ENCODE measurements at places on chromosomes 6 and 20.
A peak's percentile ranks its signal among the peaks of the same experiment; 100 is the strongest.

DNA sequence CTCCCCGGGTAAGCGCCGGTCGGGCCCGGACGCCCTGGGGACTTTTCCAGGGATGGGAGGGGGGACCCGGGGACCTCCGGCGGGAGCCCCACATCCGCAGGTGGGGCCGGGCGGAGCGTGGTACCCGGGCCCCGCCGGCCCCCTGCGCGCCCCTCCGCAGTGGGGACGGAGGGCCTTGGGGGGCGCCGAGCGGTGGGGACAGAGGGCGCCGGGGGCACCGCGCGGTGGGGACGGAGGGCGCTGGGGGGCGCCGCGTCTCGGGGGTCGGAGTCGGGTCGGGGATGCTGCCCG, 270 bp downstream of the PLEKHG1 start:
- DNase-seq, result no peak

DNA sequence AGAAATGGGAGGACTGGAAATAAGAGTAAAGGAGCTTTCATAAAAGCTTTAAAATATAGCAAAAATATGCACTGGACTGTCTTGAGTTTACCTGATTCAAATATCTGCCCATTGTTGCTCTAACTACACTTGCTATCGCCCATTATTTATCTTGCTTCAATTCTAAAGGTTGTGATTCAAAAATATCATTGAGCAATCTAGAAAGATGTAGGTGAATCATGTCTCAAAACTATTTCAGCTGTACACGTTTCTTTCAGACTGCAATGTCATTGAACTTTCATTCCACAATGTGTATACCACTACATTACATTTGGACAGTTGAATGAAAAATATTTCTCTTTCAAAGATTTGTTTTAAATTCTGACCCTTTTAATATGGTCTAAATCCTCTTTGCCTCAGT, 545.6 kb downstream of the BMP2 start:
- no peak for DNase-seq

GRCh38 chr6:144334150-144334708, 49.1 kb downstream of the UTRN start:
- DNase-seq, result peak; percentile 76

DNA sequence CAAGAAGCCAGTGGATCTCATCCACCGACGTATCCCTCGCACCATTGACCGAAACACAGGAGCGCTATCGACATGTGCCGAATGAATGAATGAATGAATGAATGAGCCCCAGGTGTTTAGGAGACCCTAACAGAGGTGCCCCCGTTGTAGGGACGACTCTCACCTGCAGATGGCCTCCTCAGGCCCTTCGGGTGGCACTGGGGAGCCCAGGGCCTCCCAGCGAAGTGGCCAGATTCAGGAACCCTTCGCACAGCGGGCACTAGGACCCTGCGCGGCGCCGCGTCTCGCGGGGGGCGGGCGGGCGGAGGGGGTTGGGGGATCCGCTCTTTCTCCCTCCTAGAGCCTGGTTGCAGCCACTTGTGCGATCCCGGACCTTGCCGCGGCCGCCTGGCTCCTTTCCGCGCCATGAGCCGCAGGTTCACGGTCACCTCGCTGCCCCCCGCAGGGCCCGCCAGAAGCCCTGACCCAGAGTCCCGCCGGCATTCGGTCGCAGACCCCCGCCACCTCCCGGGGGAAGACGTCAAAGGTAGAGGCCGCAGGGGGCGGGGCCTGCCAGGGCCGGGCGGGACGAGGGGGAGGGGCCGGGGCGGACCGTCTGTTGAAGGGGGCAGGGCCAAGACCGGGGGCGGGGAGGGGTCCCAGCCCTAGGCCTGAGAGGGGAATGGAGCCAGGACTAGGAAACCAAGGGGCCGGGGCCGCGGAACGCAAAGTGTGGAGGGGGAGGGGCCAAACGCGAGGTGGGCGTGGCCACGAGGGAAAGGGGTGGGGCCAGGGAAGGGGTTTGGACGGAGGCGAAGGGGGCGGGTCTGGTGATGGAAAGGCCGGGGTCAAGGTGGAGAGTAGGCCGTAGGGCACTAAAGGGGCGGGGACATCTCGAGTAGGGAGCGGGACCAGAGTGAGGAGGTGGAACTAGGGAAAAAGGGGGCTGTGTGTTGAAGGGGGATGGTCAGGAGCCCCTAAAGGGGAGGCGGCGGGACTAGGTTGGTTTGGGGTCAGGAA, 7.4 kb upstream of the SLC12A5 start:
- peak; percentile 92 for DNase-seq

GRCh38 chr6:83152913-83153312, 40.2 kb downstream of the PGM3 start:
- no peak for DNase-seq

- DNase-seq, result peak; percentile 79
These were observed 7.0 kb downstream of the UBD start for GRCh38 chr6:29552512-29553051.

DNA sequence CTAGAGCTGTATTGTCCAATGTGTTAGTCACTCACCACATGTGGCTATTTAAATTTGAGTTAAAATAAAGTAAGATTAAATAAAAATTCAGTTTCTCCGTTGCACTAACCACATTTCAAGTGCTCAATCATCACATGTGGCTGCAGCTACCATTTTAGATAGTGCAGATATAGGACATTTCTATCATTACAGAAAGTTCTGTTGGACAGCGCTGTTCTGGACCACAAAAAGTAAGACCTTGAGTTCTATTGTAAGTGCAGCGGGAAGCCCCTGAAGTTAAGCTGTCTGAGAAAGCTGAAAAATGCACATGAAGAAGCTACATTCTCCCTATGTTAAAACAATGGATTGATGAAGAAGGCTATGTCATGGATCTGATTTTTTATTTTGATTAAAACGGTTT, 1.1 kb downstream of the ORC3 start:
- DNase-seq, result no peak

DNA sequence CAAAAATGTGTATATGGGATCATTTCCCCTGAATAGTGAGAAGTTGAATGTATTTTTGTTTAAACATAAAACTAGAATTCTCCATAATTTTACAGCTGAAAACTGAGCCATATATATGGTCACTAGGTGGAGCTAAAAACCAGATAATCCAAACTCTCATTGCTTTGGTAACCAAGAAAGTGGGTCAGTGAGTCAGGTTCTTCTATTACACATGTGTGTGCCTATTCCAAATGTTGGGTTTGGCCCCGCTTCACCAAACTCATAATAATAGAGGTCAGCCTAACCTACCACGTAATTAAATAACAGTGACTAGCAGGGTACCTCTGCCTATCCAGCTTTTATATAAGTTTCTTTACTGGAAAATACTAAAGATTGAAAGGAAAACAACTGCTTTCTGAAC, 19.3 kb upstream of the RNGTT start:
- DNase-seq, result peak; percentile 80

DNA sequence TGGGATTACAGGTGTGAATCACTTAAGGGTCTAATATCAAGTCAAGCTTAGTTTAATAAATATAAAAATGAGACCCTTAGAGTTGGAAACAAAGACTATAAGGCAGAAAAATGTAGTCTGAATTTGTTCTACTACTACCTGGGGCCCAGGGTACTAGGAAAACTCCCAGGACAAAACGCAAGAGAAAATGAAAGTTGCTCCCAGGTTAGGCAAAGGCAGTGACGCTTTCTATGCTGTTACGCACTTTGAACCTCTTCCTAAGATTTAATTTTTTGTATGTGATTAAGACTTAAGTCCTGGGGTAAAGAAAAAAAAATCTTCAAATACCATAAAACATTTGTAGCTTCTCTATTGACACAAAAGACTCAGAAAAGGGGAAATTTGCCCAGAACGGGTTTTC, 17.3 kb downstream of the DSP start:
- no peak for DNase-seq

GRCh38 chr20:23165307-23165750, 79.2 kb upstream of the CD93 start:
- no peak for DNase-seq

GRCh38 chr6:31961616-31962015, 2.6 kb downstream of the SKIC2 start:
- DNase-seq, result no peak

GRCh38 chr6:153015094-153015640, 12.7 kb upstream of the MTRF1L start:
- DNase-seq, result no peak

DNA sequence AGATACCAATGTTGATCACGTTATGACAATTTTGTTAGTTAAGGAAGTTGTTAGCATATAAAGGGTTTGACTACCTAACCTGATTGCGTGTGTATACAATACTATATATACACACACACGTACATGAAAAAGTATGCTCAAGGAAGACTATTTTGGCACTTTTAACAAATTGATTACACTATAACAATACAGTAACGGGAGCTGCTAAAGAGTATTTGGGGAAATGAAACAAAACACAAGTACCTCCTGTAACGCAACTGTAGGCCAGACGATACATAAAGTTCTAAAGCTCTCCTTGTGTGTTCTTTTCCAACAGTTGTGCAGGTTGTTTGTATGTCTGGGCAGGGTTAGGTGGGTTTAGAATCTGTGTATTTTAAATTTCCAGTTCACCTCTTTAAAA, 98.7 kb downstream of the PLEKHG1 start:
- DNase-seq, result peak; percentile 49

DNA sequence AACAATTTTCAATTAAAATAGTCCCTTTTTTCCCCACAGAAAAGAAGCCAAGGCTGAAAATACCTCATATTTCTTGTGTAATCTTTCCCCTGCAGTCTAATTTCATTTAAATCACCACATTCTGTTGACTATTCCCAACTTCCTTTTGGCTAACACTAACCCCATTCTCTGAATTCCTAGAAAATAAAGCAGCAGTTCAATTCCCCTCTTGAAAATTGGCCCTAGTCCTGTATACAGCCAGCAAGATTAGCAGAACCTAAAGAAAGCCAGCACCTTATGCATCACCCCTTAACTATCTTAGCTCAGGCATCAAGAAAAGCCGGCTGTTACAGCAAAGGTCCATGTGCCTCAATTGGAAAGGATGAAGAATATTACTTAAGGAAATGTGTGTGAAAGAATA, 69.7 kb downstream of the MDN1 start:
- DNase-seq, result no peak

- no peak for DNase-seq
These were observed 186.7 kb downstream of the GJA10 start for GRCh38 chr6:90080876-90081481.

DNA sequence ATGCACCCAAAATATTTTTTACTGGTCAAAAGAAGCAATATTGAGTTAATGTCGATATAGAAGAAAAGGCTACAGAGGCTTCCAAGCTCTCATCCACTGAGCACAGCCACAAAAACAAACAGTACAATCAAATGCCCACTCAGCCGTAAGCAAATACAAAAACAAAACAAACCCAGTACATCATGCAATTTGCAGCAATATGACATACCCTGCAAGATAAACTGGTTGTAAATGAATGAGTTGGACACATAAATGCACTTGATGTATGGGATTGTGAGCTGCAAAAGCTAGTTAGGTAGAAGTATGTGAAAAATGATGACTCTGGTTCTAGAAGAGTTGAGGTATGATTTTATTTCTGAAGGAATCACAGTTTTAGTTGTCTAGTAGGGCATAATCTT, 83.9 kb downstream of the SESN1 start:
- DNase-seq, result peak; percentile 31

DNA sequence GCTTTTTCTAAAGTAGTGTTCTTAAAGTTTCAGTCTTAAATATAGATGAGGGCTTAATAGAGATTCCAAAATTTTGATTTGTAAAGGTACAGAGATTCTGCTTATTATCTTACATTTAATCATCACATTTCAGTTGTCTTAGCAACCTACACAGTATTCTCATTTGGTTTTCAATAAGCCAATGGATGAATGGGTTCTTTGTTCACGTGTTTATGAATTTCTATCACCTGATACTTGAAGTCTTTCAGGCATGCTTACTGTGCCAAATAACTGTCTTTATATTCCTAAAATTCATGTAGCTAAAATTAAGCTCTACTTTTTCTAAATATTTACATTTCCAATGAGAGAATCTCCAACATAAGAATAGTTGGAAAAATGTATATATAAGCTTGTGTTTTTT, 152.7 kb downstream of the EYA4 start:
- DNase-seq, result no peak

GRCh38 chr6:20771409-20771808, 237.2 kb downstream of the CDKAL1 start:
- DNase-seq, result no peak

GRCh38 chr6:31142361-31142761, 3.5 kb upstream of the PSORS1C2 start:
- DNase-seq, result no peak

GRCh38 chr6:56727097-56727850, 84.6 kb upstream of the DST start:
- DNase-seq, result no peak

- no peak for DNase-seq
These were observed 32.5 kb downstream of the SUN5 start for GRCh38 chr20:32971703-32972161.

DNA sequence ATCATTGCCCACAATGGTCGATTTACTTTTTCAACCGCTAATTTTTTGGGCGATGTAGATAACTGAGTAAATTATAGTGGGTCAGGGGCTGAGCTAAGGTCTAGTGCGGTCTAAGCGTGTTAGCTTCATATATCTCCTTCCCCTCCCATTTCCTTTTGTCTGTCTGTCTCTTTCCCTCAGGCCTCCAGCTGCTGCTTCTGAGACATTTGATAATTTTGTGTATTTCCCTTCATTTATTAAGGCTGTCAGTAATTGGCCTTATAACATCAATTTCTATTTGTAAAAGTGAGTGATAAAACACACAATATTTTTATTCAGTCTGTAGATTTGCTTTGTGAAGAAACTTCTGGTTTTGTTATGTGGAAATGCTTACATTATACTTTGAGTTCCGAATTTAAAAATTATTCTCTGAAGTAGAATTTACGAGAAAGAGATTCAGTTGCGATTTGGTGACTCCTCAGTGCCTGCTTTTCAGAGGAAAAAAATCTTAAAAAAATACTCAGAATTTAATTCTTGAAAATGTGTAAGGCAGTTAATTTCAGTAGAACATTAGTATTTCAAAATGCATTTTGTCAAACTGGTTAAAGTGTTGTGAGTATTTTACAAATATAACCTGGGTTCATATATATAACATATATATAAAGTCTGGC, 1.4 kb downstream of the TMEM170B start:
- no peak for DNase-seq

- no peak for DNase-seq
These were observed 74.4 kb downstream of the YTHDF1 start for GRCh38 chr20:63141531-63141930.

DNA sequence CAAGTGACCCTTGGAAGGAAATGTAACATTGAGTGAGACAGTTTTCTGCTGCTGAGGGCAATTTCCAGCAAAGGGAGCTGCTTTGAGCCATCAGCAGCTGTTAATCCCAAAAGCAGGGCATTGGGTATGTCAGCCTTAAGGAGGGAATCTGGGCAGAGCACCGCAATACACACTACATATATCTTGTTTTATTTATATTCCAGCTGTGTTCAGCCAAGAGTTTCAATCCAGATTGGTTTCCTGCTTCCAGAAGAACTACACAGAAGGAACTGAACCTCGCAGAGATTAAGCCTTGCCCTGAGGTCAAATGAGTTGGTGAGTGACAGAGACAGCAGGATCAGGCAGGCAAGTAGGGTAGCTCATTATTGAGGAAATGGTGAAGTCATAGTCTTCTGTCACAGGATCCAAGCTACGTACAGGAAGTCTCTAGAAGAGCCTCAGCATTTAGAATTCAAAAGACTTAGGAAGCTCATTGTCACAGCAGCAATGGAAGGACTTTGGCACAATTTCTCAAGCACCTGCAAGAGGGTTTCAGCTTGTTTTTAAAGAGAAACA, 109.9 kb upstream of the HEY2 start:
- no peak for DNase-seq

- no peak for DNase-seq
These were observed 579 bp downstream of the LRFN2 start for GRCh38 chr6:40586369-40587201.

Data from NAMALWA (cell line).